HAP-1 (cell line): ENCODE measurements at places on chromosomes 3 and 15.

DNA sequence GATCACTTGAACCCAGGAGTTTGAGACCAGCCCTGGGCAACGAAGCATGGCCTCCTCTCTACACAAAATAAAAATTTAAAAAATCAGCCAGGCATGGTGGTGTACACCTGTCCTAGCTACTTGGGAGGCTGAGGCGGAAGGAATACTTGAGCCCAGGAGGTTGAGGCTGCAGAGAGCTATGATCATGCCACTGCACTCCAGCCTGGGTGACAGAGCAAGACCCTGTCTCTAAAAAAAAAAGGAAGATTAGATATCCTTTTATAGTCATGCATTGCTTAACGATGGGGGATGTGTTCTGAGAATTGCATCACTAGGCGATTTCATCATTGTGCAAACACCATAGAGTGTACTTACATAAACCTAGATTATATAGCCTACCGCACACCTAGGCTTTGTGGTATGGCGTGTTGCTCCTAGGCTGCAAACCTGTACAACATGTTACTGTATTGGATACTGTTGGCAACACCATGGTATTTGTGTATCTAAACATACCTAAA lies 12.6 kb downstream of the ALAS1 start:
- DNase-seq = no peak

- no peak for DNase-seq
Measured at GRCh38 chr3:65560133-65560532, 478.6 kb downstream of the MAGI1 start.

DNA sequence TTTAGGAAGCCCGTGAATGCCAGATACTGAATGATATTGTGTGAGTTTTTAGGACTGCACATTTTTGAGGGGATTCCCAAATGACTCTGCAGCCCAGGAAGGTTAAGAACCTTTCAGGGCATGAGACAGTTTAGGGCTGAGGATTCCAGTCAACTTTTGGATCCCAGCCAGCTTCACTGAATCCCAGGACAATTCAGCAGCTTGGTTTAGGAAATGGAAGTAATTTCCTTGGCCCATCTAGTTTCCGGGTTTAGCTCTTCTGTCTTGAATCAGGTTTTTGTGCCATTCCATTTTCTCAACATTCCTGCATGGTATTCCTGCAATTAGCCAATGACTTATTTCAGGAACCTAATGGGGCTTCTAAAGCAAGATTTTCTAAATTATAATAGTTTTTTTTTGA lies 253.9 kb downstream of the LSAMP start:
- DNase-seq = no peak

- no peak for DNase-seq
Measured at GRCh38 chr3:43126536-43126935, 20.7 kb upstream of the POMGNT2 start.

DNA sequence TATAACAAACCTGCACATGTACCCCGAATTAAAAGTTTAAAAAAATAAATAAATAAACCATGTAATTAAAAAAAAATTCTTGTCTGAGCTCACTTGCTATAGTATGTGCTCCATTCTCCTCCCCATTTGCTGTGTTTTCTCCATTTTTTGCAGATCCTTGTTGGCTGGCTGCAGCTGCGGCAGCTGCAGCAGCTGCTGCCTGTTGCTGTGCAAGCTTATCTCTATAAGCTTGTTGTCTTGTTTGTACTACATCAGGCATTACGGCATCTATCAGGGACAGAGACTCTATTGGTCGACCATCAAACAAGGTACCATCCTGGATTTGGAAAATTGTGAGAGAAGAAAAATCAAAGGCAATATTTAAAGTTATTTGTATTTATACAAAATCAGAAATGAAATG lies 145.9 kb downstream of the TBL1XR1 start:
- DNase-seq = no peak

DNA sequence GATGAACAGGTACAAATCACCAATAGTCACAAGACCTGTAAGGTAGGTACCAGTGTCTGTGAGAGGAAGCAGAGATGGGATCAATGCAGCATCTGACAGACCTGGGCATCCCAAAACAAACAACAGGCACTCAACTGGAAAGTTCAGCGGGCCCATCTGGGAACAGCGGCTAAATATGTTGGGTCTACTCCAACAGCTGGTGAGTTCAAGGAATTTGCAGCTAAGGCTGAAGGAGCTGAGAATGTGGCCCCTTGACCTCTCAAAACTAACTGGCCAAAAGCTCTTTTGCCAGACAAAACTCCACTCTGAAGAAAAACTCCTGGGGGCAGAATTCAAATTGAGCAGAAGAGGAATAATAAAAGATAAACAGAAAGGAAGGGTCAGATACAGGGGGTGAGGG lies 24.4 kb downstream of the AVEN start:
- no peak for DNase-seq

DNA sequence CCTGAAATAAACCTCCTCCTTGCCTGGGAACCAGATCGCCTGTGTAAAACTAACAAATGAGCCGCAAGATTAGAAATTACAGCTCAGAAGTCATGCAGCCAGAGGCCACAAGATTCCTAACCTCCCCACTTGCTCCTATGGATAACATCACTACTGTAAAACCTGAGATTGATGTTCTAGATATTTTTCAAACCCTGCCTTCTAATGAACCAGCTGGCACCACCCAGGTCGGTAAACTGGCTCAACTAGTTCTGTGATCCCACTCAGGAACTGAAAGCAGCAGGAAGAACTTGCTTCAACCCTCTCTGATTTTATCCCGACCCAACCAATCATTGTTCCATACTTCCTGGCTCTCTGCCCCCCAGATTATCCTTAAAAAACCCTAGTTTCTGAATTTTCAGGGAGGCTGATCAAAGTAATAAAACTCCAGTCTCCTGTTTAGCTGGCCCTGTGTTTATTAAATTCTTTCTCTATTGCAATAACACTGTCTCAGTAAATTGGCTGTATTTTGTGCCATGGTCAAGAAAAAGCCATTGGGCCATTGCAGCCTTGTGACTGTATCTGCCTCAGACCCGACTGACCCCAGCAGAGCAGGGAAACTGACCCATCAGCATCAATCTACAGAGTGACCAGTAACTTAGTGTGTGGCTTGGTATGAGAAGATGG lies 98.9 kb downstream of the RPLP1 start:
- no peak for DNase-seq

DNA sequence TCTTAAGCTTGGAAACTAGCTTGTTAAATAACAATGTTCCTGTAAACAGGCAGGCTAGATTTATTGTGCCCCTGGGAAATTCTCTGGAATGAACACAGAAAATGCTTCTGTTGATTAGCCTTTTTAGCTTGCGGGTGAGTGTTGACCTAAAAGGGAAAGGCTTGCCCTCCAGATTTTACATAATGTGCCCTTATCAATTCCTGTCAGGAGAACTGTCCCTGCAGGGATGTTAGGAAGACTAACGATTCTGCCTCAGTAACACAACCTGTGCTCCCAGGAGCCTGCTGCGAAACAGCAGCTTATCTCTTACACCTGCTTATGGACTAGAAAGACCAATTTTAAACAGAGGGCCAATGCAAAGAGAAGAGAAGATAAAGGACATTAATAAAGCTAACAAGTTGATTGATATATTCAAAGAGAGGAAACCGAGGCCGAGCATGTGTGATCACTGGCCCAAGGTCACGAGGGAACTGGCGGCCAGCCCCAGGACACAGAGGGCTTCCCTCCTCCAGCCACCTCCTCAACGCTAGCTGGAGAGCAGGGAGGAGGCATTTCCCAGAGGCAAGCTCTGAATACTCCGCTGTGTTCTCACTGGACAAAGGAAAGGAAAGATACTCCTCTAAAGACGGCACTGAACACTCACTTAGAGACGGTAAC lies 48.4 kb upstream of the TJP1 start:
- peak; percentile 69 for DNase-seq

GRCh38 chr15:64774629-64775493 lies 528 bp downstream of the RBPMS2 start:
- DNase-seq = peak; percentile 74
